ENCODE measurements at places on chromosomes 11 and 22.

DNA sequence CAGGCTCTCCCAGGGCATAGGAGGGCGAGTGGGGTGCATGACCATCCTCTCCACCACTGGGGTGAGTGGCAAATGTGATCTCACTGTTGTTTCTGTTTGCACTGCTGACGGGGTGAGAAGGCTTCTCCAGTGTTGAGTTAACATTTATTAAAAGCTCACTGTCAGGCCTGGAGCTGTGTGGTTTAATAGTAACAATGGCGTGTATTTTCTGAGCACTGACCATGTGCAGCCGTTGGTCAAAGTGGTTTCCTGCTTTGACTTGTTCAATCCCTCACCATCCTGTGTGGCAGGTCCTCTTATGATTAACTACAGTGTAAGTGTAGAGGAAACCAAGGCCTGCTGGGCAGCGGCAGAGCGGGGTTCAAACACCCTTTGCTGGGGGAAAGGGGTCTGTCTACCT lies 4.4 kb downstream of the A4GALT start:
- DNase-seq = no peak

GRCh38 chr22:26461188-26461810 lies 22.3 kb downstream of the HPS4 start:
- DNase-seq = no peak

DNA sequence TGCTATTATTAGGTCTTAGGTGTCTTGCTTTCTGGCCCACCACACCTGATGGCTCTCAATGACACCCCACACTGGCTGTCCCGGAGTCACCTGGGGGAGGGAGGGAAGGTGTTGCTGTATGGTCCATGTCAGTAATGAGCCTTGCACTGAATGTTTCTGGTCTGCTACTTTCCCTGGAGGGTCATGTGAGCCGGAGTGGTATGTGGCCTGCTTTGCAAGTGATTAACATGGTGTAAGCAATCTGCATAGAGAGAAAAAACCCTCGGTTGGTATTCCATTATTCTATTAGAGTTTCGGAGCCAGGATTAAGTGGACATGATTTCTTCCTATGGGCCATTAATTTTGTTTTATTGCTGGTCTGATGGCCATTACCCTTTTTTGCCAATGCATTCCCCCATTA lies 63.9 kb downstream of the PKNOX2 start:
- DNase-seq = no peak

- no peak for DNase-seq
Observed at GRCh38 chr11:65236194-65237059, 25.3 kb upstream of the POLA2 start.

GRCh38 chr11:14148653-14149273 lies 186.2 kb downstream of the SPON1 start:
- peak; percentile 16 for DNase-seq

- DNase-seq = no peak
Observed at GRCh38 chr11:20589796-20590195, 9.6 kb upstream of the SLC6A5 start.

- no peak for DNase-seq
Observed at GRCh38 chr11:117318738-117319137, 2.7 kb upstream of the BACE1 start.

DNA sequence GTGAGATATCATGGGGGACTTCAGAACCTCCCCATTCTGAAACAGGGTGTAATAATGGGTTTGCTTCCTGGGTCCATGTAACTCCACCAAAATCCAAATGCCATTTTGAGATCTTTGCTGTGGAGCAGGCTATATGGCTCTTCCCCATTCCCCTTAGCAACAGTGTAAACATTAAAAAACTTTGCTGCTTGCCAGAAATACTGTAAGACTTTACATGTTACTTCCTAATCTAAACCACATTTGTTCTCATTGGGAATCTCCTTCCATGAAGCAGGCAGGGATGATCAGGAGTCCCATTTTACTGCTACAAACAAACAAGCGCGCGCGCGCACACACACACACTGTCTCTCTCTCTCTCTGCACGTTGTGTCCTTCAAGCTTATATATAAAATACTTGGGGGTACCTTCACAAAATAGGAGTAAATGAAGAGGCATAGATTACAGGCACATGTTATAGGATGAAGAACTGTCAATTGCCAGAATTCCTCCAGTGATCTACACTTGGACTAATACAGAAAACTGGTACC lies 86.5 kb downstream of the ANO3 start:
- DNase-seq = no peak

GRCh38 chr11:126182787-126183445 lies 28.5 kb downstream of the RPUSD4 start:
- DNase-seq = no peak

DNA sequence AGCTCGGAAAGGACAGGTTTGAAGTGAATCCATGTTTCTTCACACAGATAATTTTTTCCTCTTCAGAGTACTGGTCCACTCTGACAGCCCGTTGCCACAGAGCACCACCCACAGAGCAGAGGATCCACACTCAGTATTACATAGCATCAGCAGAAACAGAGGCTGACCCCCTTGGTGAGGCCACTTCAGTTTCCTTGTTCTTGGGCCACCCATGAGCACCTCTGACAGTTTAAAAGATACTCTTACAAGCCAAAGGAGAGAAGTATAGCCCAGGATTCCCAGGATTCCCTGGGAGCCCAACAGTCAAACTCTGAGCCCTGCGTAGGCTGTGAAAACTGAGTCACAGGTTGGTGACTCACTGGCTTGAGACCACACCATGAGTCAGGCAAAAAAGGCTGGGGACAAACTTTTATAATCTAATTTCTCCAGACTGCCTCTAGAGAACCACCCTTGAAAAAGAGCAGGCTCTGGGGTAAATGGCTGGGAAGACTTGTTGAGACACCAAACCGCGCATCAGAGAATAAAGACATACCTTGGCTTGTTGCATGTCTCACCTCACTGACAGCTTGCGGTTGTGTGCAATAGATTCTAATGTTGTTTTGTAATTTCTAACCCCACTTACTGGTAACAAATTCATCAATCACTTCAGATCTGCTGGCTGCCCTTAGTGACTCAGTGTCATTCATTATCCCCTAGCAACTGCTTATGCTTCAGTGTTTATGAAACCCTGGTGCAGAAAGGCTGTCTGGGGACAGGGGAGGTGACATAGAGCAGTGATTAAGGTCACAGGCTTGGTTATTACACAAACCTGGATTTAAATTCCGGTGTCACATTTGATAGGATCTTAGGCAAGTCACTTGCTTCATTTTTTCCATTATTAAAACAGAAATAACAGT lies 56.9 kb upstream of the PRSS23 start:
- DNase-seq = peak; percentile 96

GRCh38 chr11:120135838-120136237 lies 2.1 kb downstream of the TRIM29 start:
- no peak for DNase-seq

DNA sequence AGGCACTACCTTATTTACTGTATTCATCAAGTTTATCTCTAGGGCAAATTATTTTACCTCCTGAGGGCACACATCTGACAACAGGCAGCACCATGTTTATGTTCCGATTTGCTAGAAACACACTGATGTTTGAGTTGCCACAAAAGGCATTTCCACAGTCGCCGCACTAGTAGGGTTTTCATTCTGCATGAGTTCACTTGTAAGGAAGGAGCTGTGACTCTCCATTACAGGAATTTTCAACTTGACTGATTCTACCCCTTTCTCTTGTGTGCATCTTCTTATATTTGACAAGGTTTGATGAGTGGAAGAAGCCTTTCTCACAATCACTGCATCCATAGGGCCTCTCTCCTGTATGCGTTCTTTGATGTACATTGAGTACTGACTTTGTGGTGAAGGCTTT lies 455.9 kb upstream of the CNTN5 start:
- DNase-seq = no peak

GRCh38 chr22:46515208-46516111 lies 22.0 kb downstream of the CELSR1 start:
- no peak for DNase-seq

- DNase-seq = no peak
Observed at GRCh38 chr11:73040046-73040445, 102.1 kb downstream of the FCHSD2 start.

DNA sequence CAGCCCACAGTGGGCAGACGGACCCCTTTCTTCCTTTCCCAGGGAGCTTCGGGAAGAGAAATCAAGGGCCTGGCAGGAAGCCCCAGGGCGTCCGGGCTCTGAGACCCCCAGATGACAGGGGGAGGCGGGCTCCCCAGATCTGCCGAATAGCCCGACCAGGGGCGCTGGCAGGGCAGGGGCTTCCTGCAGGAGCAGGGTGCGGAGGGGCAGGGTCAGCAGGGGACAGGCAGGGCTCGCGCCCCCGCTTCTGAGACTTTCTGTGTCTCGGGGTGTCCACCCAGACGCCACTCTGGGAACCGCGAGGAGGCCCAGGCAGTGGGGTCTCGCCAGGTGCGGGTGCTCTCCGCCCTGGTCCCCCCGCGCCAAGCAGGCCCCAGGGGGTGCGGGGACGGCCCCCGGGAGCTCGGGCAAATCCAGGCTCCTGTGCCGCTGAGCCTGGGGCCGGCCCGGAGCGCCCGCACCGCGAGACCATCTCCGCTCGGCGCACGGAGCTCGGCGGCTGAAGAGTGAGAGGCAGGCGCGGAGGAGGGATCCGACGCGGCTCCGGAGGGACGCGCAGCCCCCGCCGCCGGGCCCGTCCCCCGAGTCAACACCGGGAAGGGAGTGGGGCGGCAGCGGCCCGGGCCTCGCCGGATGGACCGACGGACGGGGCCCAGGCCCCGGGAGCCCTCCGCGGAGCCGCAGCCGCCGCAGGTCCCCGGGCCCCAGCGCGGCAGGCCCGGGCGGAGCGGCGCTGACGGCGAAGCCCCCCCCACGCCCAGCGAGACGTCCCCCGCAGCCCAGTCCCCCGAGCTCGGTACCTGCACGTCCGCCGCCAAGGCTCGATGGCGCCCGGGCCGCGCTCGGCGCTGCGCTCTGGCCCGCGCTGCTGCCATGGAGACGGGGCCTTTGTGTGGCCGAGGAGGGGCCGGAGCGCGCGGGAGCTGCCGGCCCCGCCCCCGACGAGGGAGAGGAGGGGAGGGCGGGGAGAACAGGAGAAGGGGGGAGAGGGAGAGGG lies at the start of gene PLXNB2:
Gene PLXNB2 (minus strand): TSS at position 894 of the 997 bp plus-strand sequence. CDS start 17,062 bp downstream, outside the sequence.
- DNase-seq = no peak

DNA sequence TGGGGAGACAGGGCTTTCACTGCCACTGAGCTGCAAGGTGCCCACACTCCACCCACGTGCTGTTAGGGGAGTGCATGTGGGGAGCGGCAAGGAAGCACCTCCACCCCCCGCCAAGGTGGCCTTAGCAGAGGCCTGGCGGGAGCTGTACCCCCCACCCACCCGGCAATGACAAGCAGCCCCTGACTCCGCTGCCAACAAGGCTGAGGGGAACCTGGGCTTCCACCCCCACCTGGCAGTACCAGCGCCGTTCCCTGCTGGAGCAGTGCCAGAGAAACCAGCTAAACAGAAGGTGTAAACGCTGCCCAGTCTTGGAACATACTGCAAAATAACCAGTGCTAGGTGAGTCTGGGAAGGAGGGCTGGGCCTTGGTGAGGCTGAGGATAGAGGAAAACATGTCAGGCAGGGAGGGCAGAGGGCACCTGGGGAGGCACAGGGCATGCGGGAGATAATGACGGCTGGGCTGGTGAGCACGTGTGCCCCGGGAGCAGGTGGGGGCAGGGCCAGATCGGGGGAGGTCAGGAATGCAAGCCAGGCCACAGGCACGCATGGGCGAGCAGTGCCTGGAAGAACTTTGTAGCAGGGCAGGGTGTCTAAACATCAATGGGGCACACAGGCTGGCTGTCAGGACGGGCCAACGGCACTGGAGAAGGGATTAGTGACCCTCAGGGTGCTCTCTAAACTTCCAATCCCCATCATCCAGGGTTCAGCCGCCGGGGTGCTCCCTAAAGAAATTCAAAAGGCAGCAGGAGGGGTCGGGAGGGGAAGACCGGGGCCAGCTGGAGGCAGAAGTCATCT lies 6.6 kb downstream of the CERK start:
- DNase-seq = no peak

GRCh38 chr11:112881461-112881860 lies 79.8 kb upstream of the NCAM1 start:
- DNase-seq = peak; percentile 25

DNA sequence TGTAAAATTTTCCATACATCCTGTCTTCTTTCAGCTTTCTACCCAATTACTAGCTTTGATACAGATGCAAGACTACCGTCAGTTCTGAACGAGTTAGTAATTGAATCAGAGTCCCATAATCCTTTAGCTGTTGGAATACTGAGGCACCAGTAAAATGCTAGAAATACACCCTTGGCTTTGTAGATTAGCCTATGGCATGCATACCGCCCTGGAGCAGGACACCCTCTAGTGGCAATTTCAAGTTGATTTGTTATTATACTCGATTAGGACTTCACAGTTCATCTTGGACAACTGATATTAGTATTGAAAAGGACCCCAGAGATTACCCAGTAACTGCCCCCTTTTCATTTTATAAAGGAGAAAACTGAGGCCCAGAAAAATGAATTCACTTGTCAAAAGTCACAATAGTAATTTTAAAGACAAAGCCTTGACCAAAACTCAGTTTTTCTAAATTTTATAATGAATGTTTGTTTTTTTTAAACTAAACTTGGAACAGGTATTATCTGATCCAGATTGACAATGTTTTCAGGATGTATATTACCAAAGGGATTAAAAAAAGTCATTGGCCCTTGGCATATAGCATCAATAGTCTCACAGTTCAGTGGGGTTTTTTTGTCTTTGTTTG lies 72.6 kb downstream of the HIPK3 start:
- DNase-seq = no peak

- no peak for DNase-seq
Observed at GRCh38 chr22:36874309-36874696, 13.5 kb downstream of the NCF4 start.

- DNase-seq = no peak
Observed at GRCh38 chr11:130769782-130770535, 146.3 kb downstream of the SNX19 start.

GRCh38 chr11:21048626-21049025 lies 379.2 kb downstream of the NELL1 start:
- no peak for DNase-seq

DNA sequence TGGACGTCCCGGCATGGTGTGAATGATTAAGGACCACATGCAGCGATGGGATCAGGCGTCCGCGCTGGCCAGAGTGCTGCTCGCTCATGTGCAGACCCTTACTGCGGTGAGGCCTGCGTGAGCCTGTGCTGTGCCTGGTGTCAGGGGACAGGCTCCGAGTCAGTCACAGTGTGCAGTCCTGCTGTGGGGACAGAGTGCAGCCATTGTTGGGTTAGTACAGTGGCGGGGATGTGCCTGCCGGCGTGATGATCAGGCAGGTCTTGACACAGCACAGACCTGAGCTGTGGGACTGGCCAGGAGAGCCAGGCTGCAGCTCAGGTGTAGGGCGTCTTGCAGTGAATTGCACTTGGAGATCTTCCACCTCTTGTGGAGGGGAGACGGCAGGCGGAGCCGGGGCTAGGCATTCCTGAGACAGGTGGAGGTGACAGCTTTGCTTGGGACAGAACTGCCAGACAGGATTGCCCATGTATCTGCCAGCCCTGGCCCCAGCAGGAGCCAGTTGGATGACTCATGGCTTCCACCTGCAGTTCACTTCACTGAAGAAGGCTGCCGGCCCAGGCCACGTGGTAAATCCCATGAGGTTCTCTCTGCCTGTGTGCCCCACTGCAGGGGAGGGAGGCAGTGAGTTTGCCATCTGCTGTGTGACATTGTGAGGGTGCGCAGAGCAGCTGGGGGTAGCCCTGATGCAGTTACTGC lies 17.3 kb downstream of the TRMU start:
- DNase-seq = no peak

GRCh38 chr22:17845790-17846189 lies 71.5 kb upstream of the BID start:
- DNase-seq = peak; percentile 62

- no peak for DNase-seq
Observed at GRCh38 chr22:21982338-21982965, at the start of gene TOP3B. TOP3B (minus strand) TSS chr22:21982787; CDS start chr22:21975709, 7,078 bp downstream.

- DNase-seq = no peak
Observed at GRCh38 chr11:86745571-86745970, 54.8 kb upstream of the PRSS23 start.

GRCh38 chr22:47628477-47629272 lies 866.2 kb downstream of the TBC1D22A start:
- no peak for DNase-seq
